ENCODE measurements at places on chromosomes 5 and 9. TPM values are rescaled to one million over a fixed set of nuclear protein-coding genes. Genes with fewer than 3 reads are reported as not detected.

The NEURL1B gene
- total RNA-seq = 5.3 TPM

The FREM1 gene
- 5.2 TPM for total RNA-seq

The KLF9 gene
- 8.4 TPM for total RNA-seq

The CTNND2 gene
- total RNA-seq = 36.2 TPM

The HAVCR1 gene
- not detected for total RNA-seq

The CARTPT gene
- not detected for total RNA-seq

The SVEP1 gene
- total RNA-seq = 12.6 TPM

The CDH9 gene
- not detected for total RNA-seq

The TMEFF1 gene
- 0.28 TPM for total RNA-seq

The BNC2 gene
- 3.4 TPM for total RNA-seq

GRCh38 chr5:170393958-170394357 lies 4.8 kb upstream of the KCNMB1 start:
- no peak for DNase-seq

DNA sequence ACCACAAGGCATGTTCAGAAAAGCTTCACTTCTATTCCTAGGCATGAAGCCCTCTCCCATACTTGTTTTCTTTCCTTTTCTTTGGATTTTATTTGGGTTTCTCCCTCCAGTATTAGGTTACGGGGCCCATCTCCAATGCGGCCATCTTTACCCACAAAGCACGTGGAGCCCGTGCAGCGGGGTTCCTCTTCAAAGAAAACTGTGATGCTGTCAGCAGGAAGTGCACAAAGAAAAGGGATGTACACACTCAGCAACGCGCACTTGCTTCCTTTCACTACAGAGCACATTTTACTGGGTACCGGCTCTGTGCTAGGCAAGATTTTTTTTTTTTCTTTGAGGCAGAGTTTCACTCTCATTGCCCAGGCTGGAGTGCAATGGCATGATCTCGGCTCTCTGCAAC lies 106.6 kb downstream of the COL23A1 start:
- no peak for DNase-seq

- DNase-seq = no peak
Observed at GRCh38 chr5:44719856-44720255, 88.9 kb upstream of the MRPS30 start.

DNA sequence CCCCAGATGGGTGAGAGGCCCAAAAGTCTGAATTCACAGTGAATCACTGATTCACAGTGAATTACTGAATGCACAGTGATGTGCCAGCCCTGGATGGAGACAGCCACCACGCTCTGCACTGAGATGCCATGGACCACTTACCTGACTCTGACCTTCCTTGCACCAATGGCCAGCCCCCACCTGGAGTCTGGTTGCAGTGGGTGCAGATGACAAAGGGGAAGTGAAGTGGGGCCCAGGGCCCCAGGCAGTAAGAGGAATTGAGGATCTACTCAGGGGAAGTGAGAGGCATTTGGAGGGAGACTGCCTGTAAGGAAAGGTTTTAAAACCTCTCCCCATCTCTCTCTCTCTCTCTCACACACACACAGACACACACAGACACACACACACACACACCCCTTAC lies 412.1 kb downstream of the CYLC2 start:
- DNase-seq = no peak

DNA sequence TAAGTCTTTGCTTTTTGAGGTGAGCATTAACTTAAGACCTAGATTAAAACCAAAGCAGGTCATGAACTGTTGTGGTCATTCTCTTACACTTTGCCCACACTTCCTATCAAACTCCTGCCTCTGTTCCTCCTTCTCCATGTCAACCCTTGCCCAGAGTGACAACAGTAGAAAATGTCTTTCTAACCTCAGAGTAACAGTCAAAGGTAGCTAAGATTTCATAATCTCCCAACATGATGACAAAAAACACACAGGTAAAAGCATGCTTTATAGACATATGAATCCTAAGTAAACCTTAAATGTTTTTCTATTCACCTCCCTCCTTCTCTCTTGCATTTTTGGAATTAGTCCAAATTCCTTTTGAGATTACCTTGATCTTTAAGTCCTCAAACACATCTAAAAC lies 422.3 kb downstream of the SPATA31D1 start:
- DNase-seq = no peak

- DNase-seq = no peak
Observed at GRCh38 chr9:4740388-4740637, 689 bp downstream of the AK3 start.

GRCh38 chr5:169933616-169934015 lies 46.7 kb downstream of the INSYN2B start:
- no peak for DNase-seq

DNA sequence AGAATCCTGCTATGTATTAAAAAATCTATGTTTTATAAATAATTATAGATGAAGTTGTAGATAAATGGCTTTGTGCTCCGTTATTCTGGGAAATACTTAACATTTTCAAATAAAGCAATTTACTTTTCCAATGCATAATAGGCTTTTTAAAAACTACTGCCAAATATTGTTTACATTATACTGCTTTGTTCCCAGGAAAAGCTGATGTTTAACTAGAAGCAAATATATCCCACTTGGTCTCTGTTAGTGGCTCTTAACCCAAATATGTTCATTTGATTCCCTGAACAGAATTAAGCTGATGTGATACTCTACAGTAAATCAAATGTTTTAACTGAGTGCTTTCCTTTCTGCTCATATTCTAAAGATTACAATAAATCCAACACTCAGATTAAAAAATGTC lies 326.3 kb downstream of the SLCO4C1 start:
- DNase-seq = no peak

DNA sequence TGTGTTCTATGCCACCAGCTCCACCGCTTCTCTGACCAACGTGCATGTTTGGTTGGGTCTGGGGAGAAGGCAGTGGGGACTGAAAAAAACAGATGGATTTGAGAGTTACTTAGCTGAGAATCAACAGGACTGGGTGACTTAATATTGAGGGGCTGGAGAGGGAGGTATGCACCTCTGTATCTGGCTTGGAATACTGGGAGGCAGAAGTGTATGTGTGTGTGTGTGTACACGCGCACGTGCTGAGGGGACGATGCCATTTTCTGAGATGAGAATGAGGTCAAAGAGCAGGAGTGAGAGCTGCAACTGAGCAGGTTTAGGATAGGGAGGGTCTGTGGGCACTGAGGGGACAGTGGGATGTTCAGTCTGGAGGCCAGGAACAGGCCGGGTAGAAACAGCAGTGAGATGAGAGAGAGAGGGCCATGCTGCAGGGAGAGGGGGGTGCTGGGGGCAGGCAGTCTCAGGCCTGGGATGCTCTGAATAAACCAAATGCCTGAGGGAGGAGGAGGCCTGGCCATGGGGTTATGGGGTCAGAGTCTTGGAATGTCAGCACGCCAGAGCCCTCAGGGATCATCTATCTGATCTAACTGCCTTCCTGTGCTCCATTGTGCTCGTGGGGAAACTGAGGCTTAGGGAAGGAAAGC lies 14.0 kb downstream of the PDGFRB start:
- DNase-seq = no peak

DNA sequence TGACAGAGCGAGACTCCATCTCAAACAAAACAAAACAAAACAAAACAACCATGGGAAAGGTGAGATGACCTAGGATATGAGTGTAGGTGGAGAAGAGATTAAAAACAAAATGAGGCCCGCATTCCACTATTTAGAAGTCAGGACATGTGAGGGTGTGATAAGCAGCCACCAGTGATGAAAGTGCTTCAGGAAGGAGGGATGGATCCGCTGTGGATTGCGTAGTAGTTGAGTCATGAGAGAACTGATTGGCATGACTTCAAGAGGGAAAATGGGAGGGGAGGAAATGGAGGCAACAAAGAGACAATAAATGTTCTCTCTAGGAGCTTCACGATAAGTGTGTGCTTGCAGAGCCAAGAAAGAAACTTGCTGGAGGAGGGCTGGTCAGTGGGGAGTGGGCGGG lies 367.6 kb downstream of the ARL15 start:
- no peak for DNase-seq

- no peak for DNase-seq
Observed at GRCh38 chr5:167309941-167310517, 981.4 kb upstream of the WWC1 start.

GRCh38 chr5:91312698-91313097 lies 70.4 kb downstream of the ARRDC3 start:
- DNase-seq = no peak

DNA sequence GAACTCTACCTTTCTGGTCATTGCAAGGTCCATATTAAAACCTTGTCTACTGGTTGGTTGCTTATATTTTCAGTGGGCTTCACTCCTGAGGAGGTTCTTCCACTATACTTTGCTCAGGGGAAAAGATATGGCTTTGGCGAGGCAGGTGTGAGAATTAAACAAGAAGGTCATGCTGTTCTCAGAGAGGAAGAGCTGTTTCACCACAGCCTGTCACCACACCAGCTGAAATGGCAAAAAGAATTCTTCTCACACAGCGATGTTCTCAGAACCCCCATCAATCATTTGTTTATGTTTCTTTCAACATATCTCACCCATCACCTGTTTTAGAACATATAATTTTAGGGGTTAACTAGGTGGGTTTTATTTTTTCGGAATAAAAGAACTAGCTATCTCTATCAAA lies 38.6 kb downstream of the CAPSL start:
- DNase-seq = no peak

- no peak for DNase-seq
Observed at GRCh38 chr5:166994226-166994625, 1297.2 kb upstream of the WWC1 start.

GRCh38 chr5:96716007-96716406 lies 53.8 kb downstream of the CAST start:
- no peak for DNase-seq

DNA sequence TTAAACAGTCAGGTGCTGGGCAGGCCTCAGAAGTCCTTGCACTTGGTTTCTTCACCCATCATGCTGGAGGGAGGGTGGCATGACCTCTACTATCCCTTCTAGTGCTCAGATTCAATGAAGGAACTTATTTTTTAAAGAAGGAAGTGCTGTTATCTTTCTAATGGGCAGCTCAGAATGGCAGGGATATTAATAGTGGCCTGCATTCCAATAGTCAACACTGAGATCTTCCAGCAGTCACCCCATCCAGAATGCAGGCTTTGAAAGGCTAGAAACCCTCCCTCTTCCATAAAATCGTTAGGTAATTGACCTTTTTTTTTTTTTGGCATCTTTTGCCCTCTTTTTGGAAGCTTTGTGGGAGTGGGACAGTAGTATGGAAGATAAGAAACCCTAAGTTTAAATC lies 325.0 kb downstream of the ARRDC3 start:
- no peak for DNase-seq

DNA sequence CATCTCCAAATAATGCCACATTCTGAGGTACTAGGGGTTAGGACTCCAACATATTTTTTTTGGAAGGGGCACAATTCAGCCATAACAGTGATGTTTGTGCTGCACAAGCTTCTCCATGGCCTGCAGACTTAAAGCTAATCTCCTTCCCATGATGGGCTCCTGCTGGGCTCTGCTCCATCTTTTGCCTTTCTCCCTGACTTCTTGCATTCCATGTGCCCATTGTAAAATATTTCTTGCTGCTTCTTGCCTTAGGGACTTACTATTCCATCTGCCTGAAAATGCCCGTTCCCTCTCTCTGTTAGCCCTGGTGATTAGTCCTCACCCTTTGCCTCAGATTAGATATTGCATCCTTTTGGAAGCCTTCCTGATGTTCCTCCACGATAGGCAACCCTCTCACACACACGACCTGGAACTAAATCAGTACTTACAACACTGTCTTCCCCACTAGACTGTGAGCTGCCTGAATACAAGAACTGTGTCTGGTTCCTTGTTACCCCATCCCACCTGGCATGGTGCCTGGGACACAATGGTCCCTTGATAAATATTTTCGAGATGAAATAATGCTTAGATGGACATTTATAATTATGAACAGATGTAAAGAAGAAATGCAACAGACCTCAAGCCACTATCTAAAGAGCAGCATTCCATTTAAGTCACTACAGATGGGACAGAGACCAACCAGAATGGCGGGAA lies 33.5 kb downstream of the OR1J1 start:
- no peak for DNase-seq

- no peak for DNase-seq
Observed at GRCh38 chr5:107564931-107565372, 105.8 kb downstream of the EFNA5 start.
